Endothelial cell of umbilical vein (primary cell): ENCODE measurements at places on chromosomes 2 and 18. TPM values are rescaled to one million over a fixed set of nuclear protein-coding genes. Genes with fewer than 3 reads are reported as not detected.
A peak's percentile ranks its signal among the peaks of the same experiment; 100 is the strongest.

Gene GATA6
- 14.6 and 14.9 TPM in 2 replicates for total RNA-seq

Gene CRYGC
- not detected in 2 replicates for total RNA-seq

Gene CROCC2
- not detected in 2 replicates for total RNA-seq

Gene TDRD15
- not detected in 2 replicates for total RNA-seq

DNA sequence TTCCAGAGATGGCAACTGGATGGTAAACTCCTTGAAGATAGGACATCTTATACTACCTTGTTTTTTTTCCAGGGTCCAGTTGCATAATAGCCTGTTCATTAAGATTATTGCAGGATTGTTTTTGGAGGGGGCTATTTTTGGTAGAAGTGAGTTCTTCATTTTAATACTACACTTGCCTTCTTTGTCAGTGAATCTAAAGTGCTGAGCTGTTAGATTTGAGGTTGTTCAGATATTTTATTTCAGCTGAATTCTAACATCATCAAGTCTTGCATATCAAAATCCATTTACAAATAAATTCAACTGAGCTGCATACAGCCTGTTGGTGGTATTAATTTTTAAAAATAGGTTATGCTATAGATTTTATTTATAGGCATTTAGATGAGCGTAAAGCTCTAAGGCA is 72.1 kb downstream of the PLCL1 start:
- no peak for DNase-seq

DNA sequence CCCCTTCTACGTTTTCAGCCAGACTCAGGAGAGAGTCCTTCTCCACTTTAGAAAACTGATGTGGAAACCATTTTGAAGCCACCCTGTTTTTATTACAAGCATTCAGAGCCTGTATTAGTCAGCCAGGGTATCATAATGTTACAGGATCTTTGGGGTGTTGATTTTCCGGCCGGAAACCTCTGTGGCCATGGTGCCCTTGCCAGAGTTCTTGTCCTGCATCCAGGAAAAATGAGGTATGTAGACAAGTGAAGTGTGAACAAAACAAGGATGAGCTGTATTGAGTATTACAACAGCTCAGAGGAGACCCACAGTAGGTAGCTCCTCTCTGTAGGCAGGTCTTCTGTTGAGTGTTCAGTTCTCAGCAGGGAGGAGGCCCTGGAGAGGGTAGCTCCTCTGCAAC is 241.0 kb upstream of the COPS8 start:
- DNase-seq = no peak

DNA sequence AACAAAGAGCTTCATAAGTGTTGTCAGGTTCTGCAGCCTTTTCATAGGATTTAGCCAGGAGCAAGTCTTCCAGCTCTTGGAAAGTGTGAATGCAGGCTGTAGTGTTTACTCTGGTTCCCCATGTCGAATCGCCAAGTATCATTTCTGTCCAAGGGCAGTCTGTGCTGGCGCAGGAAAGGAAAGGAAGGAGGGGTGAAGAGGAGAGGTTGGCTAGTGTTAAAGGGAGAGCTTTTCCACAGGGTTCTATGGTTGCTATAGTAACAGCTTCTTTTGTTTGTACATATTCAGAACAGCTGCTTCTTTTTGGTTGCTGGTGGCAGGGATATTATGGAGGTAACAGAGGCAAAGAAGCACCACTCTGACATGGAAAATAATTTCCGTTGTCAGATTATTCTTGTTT is 69.9 kb downstream of the KCNH7 start:
- DNase-seq = no peak

DNA sequence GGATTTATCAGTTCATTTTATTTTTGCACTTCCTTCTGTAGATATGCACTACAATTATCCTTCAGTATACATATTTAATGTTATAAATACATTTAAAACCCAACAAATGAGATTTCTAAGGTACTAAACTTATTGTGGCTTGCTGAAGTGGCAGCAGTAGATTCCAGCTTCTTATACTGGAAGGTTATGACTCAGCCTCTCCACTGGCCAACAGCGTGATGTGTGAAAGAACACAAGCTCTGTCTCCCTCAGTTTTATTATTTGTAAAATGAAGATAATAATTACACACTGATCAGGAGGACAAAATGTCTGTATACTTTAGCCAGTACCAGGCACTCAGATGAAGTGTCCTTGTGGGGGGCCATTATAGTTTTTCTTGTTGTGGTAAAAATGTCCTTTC is 1147.1 kb downstream of the CNTNAP5 start:
- no peak for DNase-seq

- no peak for DNase-seq
Observed at GRCh38 chr2:5227062-5227699, 465.0 kb upstream of the SOX11 start.

DNA sequence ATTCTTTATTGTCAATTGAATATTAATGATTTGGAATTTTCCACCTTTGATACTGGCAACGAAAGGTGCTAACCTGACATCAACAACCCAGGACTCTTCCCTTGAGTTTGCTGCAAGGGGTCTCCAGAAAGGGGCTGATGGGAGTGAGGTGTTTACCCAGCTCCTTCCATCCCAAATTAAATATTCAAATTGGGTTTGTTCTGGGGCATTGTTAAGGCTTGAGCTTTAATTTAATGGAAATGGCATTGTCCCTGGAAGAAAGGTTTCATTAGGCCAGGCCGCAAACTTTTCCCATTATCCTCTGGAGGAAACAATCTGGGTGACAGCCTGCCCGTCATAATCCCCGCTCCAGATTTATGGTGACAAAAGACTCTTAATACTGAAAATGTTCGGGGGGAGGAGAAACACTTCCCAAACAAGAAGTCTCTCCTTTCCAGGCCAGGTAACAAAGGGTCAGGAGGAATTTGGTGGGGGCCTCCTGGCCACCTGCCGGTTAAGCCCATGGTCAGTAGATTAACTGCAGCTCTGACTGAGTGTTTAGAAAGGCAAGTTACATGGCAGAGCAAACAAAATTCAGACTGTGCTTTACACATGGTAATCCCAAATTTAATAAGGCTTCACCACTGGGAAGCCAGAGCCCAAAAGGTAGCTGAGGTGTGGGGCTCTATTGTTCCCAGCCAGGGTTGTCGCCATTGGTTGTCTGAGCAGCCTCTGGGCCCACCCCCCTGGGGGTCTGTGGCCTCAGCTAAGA is 151.4 kb upstream of the SIX3 start:
- DNase-seq = no peak

- no peak for DNase-seq
Observed at GRCh38 chr2:96940980-96941775, 45.2 kb downstream of the FAM178B start.

- DNase-seq = no peak
Observed at GRCh38 chr18:72411261-72411660, 132.9 kb downstream of the CBLN2 start.

DNA sequence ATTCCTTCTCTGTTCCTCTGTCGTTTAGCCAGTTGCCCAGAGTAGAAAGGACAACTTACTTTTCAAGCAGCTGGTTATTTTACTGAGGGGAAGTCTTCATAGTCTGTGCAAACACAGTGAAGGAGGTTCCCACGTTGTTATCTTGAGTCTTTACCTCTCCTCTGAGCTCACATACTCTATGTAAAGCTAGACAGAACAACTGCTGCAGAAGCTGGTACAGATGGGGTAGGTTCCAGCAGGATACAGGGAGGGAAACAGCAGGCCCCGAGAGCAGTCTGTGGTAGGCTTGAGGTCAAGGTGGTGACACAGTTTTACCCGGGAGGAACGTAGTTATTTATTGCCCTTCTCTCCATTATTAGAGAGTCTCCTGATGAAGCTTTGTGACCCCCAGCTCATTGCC is 93.4 kb upstream of the LDLRAD4 start:
- no peak for DNase-seq

DNA sequence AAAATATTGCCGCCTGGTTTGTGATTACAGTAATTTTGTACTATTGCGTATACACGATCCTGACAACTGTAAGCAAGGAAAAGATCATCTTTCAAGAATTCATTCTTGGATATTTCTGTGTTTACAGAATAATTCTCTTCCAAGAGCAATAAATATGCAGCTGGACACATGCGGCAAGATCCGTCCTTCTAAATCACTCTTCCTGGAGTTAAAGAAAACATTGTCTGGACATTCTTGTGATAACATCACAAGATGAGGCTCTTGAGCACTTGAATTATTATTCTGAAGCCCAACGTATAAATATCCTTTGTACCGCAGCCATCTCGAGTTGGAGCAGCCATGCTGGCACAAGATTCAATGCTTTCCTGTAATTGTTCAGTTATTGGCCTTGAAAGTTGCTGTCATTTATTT is 9.9 kb downstream of the FHL2 start:
- peak; percentile 99 for DNase-seq

DNA sequence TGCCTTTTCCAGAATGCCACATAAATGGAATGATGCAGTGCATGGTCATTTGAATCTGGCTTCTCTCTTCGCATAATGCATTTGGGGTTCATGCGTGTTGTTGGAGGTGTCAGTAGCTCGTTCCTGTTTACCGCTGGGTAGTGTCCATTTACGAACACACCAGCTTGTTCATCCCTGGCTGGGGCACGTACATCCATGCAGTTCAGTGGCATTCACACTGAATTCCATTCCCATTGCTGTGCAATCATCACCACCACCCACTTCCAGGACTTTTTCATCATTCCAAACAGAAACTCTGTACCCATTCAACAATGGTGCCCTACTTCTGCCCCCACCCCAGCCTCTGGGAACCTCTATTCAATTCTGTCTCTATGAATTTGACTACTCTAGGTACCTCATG is 14.7 kb upstream of the CIDEA start:
- no peak for DNase-seq
